Activated naive CD8-positive, alpha-beta T cell treated with anti-CD3 and anti-CD28 coated beads for 36 hours (primary cell): ENCODE measurements at places on chromosomes 7 and 10. TPM values are rescaled to one million over a fixed set of nuclear protein-coding genes. Genes with fewer than 3 reads are reported as not detected.
A peak's percentile ranks its signal among the peaks of the same experiment; 100 is the strongest.

GRCh38 chr10:113226399-113226798 is 276.4 kb downstream of the TCF7L2 start:
- DNase-seq: peak; percentile 43

CDHR3 gene
- total RNA-seq: not detected

GRCh38 chr10:79345241-79346011 is 1.8 kb upstream of the PPIF start:
- no peak for DNase-seq

- no peak for DNase-seq
Observed at GRCh38 chr7:1058821-1059199, 14.5 kb downstream of the GPR146 start.

DNA sequence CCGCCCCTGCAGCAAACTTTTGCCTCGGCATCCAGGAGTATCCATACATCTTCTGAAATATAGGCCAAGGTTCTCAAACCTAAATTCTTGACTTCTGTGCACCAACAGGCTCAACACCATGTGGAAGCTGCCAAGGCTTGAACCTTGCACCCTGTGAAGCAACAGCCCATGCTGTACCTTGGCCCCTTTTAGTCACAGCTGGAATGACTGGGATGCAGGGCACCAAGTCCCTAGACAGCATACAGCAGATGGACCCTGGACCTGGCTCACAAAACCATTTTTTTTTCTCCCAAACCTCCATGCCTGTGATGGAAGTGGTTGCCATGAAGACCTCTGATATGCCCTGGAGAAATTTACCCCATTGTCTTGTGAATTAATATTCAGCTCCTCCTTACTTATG is 233.8 kb upstream of the KCND2 start:
- no peak for DNase-seq

DNA sequence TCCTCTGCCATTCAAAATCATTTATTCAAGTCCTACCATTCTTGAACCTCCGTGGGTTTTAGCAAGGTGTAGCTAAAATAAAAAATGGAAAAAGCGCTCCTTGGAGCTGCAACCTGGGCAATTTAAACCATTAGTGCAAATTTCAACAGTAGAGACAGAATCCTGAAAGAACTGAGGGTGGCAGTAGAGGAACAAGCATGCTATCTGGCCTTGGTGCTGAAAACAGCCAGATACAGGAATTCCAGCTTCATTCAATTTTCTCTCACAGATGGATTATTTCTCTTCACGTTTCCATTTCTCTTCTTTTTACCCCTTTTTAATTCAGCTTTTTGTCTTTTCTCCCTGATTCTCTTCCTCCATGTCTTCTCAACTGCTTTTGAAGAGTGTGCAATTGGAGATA is 77.7 kb downstream of the OTUD1 start:
- DNase-seq: no peak

DNA sequence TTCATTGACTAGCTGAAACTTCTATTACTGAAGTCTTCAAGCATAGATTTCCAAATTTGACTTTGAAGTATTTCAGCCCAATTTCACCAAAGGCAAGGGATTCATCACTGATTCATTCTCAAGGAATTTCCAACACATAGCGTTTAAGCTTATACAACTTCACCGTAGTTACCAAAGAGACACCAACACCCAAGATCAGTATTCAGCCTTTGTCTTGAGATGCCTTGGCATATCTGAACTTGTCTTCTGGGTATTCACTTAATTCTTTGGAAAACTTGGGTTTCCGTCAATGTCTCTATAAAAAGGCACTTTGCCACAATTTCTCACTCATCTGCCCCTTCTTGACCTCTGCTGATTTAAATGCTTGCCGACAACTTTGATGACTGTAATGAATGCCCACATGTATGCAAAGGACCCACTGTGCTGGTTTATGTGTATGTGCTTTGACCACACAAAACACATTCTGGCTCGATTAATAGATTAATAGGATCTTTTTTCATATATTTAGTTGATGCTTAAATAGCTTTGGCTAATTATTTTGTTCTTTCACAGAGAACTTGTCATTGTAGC is 49.6 kb downstream of the TES start:
- no peak for DNase-seq
